ENCODE measurements at places on chromosomes 3 and 15.

DNA sequence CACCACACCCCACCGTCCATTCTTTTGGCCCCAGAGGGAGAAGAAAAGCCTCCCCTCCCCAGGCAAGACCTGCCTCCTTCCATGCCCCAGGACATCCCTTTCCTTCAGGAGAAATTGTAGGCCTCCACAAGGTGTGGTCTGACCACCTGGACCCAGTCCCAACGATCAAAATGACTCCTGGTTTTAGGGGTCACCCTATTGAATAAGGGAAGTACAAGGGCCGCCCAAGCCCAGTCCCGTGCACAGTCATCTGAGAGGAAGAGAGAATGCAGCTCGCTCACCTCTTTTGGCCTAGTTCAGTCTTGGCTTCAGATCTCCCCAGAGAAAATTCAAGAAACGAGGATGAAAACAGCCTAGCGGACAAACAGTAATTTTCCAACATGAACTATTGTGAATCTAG is 249.1 kb downstream of the UACA start:
- no peak for DNase-seq

DNA sequence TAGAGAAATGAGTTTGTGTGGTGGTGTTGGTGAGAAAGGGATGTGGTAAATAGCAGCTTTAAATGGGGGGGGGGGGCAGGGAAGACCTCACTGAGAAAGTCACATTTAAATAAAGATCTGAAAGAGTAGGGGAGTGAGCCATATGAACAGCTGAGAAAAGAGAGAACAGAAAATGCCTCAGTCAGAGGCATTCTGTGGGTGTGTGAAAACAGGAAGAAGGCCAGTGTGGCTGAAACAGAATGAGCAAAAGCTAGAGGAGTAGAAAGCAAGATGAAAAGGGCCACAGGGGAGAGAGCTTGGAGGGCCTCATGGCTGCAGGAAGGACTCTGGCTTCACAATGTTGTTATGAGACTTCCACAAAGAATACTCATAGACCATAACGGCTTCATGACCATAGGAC is 783.3 kb downstream of the ZPLD1 start:
- DNase-seq: no peak

- DNase-seq: no peak
Measured at GRCh38 chr3:169227911-169228310, 435.6 kb downstream of the MECOM start.

GRCh38 chr3:142945023-142945422 is 18.5 kb downstream of the PAQR9 start:
- no peak for DNase-seq

DNA sequence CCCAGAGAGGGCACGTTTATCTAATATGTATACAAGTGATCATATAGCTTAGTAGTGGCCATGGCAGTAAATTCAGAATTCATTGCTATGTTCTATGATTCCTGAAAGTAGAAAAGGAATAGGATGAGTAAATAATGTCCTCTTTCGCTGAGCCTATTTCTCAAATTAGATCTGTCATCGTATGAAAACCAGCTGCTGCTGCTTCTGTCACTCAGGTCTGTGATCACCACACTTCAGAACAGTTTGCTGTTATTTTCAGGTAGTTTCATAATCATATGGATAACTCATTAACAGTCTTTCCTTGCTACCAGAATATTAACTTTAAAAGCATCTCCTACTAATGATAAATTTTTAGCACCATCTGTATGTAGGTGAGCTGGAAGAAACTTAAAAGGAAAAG is 289.1 kb upstream of the AZI2 start:
- no peak for DNase-seq

GRCh38 chr3:172984914-172985313 is 156.1 kb downstream of the SPATA16 start:
- no peak for DNase-seq

DNA sequence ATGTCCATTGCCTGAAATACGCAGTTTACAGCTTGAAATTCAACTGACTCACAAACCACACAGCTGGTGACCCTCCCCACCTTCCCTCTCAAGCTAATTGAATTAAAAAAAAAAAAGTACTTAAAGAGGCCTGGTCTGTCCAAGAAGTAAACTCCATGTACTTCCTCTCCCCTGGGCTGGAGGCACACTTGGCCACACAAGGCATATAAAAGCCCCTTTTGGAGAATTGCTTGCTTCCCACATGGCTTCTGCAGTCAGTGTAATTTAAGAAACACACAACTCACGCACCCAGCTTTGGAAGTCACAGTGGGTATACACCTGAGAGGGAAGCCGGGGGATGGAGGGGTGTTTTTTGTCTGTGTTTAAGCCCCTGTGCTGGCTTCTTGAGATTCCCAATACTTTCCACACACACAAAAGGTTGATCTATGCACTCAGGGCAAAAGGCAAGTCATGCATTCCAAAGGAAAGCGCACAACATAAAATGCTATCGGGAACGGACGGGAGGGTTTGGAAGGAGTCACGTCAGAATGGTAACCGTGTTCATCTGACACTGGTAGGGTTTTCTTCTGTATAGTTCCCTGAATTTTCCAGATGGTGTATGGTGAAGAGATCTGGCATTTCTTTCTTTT is 106.6 kb upstream of the ALDH1A3 start:
- no peak for DNase-seq

GRCh38 chr15:90076716-90077115 is 25.6 kb downstream of the IDH2 start:
- DNase-seq: no peak

DNA sequence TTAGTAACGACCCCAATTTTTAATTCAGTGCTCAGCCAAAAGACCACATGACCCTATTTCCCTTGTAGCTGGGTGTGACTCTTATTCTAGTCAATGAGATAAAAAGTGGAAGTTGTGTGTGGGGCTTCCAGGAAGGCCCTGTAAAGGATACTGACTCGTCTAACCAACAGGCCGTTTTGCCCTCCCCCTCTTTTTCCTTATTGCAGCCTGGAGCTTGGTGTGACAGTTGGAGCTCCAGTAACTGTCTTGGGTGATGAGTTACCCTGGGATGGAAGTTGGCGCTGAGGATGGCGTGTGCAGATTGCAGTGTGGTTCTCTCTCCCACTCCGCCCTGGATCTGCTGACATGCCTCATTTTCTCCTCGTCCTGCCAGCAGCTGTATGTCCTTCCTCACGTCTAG is 209.3 kb upstream of the PROK2 start:
- DNase-seq: no peak

DNA sequence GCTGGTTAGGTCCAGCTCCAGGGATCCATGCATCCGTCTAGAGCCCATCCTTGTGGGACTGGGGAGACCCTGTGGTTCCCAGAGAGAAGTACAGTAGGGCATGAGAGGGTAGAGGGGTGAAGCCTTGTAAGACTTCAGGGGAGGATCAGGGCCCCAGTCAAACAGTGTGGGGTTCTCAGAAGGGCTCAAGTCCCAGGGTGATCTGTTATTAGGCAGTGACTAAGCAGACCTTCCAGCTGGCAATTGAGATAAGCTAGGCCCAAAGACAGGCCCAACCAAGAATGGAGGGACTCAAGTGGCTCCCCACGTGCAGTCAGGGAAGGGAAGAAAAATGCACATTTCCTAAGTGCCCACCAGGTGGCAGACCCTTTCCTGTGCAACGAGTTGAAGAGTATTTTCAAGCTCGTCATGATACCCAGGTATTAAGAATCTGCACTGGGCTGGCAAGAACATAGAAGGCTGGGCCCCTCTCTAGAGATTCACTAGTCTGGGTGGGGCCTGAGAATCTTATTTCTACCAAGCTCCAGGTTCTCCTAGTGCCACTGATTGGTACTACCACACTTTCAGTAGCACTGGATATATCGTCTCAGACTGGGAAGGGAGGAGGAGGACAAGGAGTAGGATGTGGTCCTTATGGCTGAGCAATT is 240.8 kb downstream of the NR1D2 start:
- peak; percentile 56 for DNase-seq

- peak; percentile 71 for DNase-seq
Measured at GRCh38 chr3:18444595-18445400, 19.7 kb upstream of the SATB1 start.

- no peak for DNase-seq
Measured at GRCh38 chr3:32437896-32438295, 46.2 kb downstream of the CMTM7 start.

GRCh38 chr3:111961461-111962164 is 17.2 kb upstream of the ABHD10 start:
- no peak for DNase-seq

GRCh38 chr15:74545086-74545485 is 4.1 kb downstream of the ARID3B start:
- DNase-seq: no peak

- DNase-seq: no peak
Measured at GRCh38 chr15:95825671-95826411, 504.7 kb upstream of the NR2F2 start.

DNA sequence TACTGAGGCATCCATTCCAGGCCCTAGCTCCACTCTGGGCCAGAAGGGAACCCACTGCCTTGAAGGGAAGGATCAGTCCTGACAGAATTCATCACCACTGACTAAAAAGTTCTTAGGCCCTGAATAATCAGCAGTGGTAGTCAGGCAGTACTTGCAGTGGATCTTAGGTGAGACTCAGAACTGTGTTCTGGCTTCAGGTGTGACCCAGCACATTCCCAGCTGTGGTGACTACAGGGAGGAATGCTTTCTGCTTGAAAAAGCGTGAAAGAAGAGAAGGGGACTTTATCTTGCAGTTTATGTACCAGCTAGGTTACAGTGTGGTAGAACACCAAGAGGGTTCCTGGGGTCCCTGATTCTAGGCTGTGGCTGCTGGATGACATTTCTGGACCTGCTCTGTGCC is 24.9 kb upstream of the AADACL2 start:
- no peak for DNase-seq

GRCh38 chr3:103440539-103441203 is 1005.9 kb downstream of the ZPLD1 start:
- no peak for DNase-seq

- DNase-seq: no peak
Measured at GRCh38 chr3:114005481-114005880, 50.8 kb downstream of the CCDC191 start.

DNA sequence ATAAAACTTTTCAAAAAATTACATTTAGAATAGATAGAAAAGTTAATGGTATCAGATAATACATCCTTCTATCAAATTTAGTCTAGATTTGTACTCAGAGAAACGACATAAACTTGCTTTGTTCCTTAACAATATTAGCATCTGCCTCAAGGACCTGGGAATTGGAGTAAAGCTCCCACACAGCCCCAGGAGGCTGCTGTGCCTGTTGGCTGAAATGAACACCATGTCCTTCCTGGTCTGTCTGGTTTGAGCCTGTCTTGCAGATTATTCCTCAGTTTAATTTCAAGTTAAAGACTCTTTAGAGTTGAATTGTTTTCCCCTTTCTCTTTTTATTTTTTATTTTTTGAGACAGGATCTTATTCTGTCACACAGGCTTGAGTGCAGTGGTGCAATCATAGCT is 19.4 kb downstream of the GNB5 start:
- DNase-seq: no peak

DNA sequence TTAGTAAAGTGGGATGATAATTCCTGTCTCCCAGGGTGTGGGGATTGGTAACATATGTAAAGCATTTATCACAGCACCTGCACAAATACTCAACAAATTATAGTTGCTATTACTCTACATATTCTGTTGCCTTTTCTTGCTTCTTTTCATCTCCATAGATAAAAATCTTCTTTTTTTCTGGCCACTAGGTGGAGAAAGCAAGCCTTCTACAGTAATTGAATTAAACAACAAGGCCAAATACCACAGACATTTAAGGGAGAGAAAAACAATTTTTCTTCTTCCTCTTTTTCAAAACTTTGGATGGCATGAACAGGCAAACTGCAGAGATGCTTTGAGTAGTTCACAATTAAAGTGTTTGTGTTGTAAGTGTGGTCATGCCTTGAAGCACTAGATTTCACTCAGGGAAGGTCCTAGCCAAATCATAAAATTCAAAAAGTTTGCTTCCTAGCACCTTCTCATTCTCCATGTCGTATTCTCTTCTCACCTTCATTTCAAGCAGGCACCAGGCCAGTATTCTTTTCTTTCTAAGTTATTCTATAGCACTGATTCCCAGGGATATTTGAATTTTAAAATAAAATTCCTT is 493.4 kb upstream of the TGFBR2 start:
- DNase-seq: no peak

DNA sequence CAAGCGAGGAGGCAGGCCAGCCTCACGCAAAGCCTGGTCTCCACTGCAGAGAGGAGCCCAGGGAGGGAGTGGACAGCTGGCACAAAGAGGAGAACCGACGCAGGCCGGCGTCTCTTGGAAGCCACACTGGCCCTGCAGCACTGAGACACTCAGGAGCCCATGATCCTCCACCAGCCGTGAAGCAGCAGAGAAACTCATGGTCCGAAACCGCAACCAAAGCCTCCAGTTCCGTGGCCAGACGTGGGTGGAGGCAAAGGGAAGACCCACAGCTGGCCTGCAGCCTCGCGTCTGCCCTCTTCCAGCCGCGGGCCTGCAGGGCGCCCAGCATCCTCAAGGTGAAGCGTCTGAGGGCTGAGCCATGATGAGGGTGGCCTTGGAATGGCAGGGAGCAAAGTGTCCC is 62.2 kb upstream of the SEC61A1 start:
- DNase-seq: no peak

All from adrenal gland (tissue), 19 donors.